Stimulated activated CD4-positive, alpha-beta T cell treated with anti-CD3 and anti-CD28 coated beads, Interleukin-2, amount 100 ng/mL, for 48 hours (primary cell): ENCODE measurements at places on chromosomes 7 and 10.

- DNase-seq: no peak
Observed at GRCh38 chr7:22561895-22562593, 62.1 kb upstream of the STEAP1B start.

DNA sequence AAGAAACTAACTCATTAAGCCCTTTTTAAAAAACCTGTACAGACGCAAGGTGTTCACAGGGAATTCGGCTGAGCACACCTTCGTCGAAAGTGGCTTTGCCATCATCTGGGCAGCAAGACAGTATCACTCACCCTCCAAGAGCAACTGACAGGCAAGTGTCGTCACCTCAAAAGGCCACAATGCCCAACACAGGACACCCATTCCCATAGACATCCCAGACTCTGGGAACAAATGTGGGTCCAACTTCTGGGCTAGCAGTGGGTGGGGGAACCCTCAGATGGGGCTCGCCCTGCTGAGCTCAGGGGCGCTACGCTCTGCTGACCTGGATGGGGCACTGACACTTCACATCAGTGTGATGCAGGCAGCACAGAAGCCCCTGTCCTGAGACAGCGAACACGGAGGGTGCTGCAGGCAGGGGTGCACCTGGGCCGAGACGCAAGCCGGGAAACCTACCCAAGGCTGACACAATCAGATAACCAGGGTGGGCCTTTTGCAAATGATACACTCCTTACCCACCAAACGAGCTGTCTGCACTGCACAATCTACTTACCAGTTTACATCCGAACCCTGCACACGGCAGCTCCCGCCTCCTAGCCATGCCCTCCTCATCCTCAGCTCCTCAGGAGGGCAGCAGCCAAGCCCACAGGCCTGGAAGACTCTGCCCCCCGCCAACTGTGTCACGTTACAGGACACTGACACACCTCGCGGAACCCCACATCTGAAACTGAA lies 1.7 kb downstream of the DIP2C start:
- DNase-seq: no peak

GRCh38 chr7:27619492-27619891 lies 43.2 kb downstream of the HIBADH start:
- DNase-seq: no peak

GRCh38 chr10:8054494-8055407 lies at the start of gene GATA3:
TSS of gene GATA3 (plus strand) at chr10:8054688. CDS start at chr10:8055656, 968 bp downstream.
- DNase-seq: peak; percentile 73

DNA sequence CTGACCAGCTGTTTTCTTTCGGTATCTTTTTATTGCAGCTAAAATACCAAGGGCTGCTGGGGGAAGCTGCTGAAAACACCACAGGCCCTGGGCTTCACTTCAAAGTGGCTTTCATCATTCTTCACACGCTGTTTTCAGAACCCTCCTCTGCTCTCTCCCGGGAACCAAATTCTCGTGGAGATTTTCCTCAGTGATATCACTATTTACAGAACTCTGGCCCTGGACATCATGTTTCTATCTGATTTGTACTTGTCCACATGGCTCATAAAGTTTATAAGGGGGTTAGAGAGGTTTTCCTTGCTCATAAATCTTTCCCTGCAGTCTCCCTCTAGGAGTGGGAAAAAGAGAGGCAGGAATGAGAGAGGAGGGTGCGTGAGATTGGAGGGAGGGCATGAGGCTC lies 177.4 kb upstream of the NPVF start:
- DNase-seq: no peak

- no peak for DNase-seq
Observed at GRCh38 chr7:44477938-44478337, 12.5 kb downstream of the NUDCD3 start.

- DNase-seq: no peak
Observed at GRCh38 chr7:77386165-77386822, 29.9 kb downstream of the GSAP start.

- DNase-seq: no peak
Observed at GRCh38 chr10:13930120-13930519, 343.4 kb downstream of the PRPF18 start.

DNA sequence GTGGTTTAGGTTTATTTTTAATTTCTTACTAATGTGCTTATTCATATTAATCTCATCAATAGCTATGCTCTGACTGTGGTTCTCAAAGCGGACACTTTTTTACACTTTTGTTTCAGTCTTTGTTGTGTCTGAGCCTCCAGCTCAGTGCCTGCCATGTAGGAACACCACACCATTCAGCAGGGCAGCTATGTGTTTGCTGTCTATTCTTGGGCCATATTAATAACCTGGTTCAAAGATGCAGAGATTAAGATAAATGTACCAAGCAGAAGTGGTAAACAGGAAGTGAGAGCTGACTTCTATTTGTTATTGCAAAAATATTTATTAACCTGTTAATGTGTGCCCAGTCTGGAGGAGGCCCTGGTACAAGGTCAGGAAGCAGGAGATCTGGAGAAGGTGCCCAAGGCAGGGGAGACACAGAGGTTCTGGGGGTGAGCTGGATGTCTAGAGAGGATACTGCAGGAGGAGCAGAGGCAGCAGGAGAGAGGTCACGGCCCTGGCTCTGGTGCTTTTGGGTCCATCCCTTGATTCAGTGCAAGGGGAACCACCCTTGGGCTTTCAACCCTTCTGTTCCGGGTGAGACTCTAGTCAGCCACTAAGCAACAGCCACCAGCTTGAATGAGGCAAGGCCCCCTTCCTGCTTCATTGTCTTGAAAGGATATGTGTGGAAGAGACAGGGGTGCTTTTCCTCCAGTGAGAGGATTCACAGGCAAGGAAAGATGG lies 1.9 kb downstream of the TBXAS1 start:
- no peak for DNase-seq

GRCh38 chr10:62721687-62722086 lies 82.8 kb upstream of the ADO start:
- DNase-seq: no peak
